ENCODE measurements at places on chromosomes 3 and 15.

- DNase-seq, result no peak
Measured at GRCh38 chr15:88835119-88835518, 31.9 kb downstream of the ACAN start.

DNA sequence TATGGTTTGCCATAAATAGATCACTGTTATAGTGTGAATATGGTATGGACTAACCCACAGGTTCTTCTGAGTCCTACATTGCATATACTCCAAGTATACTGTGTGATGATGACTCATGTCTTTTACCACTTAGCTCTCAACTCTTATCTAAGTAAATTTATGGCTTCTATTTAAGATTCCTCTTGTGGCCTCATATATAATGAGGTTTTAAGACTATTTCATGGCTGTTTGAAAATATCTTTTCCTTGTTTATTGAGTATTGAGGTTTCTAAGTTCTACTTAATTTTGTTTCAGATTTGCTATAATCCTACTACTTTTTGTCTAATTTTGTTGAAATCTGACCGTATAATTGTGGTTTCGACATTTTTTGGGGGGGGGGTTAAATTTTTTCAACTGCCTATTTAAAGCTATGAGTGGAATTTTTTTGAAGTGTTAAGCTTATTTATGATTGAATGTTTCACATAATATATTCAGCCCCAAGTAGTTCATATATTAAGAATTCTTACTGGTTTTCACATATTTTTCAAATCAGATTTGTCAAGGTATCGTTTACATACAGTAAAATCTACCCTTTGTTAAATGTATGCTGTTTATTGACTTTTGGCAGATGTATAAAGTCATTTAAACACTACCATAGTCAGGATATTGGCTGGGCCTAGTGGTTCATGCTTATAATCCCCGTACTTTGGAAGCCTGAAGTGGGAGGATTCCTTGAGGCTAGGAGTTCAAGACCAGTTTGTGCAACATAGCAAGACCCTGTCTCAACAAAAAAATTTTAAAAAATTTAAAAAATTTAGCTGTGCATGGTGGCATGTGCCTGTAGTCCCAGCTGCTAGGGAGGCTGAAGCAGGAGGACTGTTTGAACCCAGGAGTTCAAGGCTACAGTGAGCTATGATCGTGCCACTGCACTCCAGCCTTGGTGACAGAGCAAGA lies 11.7 kb downstream of the SLC25A36 start:
- no peak for DNase-seq

GRCh38 chr15:98746375-98747155 lies 98.2 kb downstream of the IGF1R start:
- no peak for DNase-seq

DNA sequence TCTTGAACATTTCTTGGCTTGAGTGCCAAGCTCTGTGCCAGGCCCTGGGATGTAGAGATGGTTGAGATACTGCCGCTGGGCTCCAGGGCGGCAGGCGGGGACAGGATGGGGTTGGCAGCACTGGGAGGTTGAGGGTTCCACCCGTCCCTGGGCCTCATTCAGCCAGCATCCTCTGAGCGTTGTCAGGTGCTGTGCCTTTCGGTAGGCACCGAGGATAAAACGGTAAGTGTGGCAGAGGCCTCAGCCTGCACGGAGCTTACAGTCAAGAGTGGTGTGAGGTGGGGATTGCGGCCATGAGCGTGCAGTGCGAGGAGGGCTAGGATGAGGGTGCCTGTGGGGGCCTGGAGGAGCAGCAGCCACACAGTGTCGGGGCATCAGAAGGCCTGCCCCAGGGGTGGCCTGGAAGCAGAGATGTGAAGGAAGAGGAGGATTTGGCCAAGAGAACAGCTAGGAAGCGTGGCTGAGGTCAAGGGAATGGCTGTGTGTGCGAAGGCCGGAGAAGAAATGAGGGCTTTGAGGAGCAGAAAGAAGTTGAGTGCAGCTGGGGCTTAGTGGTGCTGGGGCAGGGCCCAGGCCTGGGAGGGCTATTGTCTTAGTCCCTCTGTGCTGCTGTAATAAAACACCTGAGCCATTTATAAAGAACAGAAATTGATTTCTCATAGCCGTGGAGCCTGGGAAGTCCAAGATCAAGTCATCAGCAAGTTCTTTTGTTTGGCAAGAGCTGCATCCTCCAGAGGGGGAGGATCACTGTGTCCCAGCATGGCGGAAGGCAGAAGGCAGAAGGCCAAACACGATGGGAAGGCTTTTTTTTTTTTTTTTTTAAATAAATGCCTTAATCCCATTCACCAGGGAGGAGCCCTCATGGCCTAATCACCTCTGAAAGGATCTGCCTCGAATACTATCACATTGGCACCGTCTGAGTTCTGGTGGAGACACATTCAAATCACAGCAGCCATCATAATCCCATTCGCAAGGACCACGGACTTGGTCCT lies 22.7 kb downstream of the CORO2B start:
- DNase-seq, result no peak

DNA sequence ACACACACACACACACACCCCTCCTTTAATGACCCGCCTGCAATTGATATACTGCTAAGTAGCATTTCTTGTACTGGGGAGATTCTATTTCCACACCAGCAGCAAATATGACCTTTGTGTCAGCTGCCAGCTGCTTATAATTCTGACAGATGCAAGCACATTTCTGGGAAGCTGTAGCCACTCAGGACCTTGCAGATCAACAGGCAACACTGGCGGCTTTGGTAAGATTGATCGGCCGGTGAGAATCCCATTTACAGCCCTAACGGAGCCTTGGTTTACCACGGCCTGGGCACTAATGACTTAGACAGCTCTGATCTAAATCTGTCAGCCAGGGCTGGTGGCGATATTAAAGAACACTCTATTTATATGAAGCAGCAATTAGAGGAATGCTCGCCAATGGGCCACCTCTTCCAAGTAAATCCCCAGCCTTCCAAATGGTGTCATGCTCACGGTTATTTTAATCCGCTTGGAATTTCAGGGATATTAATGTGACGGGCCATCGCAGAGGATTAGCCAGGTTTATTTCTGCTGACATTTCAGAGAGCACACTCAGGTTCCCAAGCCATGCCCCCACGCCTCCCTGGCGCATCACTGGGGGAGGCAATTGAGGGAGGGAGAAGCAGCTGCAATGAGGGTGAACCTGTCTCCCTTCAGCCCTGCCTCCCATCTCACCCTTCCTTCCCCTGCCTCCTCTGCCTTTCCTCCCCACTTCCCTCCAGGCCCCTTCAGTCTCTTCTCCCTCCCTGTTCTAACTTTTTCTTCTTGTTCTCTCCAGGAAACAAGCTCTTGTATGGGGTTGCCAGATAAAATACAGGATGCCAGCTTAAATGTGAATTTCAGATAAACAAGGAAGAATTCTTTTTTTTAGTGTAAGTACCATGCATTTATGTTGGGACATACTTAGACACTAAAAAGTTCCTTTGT lies 287.0 kb downstream of the TLE3 start:
- DNase-seq, result no peak

GRCh38 chr15:82892573-82892972 lies 59.9 kb downstream of the HOMER2 start:
- no peak for DNase-seq

GRCh38 chr3:120192579-120192978 lies 92.4 kb downstream of the GPR156 start:
- no peak for DNase-seq

GRCh38 chr15:63030101-63030551 lies 12.4 kb upstream of the TPM1 start:
- no peak for DNase-seq

- no peak for DNase-seq
Measured at GRCh38 chr3:142940472-142940871, 23.0 kb downstream of the PAQR9 start.

DNA sequence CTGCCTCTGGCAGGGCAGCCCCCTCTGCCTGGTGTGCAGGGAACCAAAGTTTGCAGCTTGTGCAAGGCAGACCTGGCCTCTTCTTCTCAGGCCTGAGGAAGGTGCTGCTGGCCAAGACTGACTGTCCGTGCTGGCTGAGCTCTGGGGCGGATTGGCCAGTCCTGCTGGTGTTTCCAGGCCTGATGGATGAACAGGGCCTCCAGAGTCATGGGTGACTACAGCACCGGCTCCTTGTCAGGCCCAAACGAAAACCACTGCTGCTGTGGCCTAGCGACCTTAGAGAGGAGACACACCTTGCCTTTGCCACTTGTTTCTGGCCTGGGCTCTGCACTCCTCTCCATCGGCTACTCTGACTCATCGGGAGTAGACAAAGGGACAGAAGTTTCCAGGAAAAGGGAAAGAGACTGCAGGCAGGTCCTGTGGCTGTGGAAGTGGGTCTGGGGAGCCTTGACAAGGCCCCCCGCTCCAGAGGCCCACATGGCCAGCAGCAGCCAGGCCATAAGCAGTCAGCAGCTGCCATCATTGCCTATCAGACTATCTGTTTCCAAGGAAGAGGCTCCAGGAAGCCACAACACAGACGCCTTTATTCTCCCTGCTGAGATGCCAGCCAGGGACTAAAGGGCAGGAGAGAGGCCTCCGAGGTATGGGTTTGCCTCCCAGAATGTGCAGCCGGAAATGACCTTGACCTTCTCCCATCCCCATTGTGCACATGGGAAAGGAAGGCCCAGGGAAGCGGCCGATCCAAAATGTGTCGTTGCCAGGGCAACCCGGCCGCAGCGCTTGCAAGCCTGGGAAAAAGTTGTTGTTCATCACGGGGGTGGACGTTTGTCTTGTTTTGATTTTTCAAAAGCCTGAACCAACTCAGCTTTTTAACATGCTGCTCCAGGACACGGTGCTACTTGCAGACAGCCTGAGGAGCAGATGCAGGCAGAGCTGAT lies 160.5 kb downstream of the CHSY1 start:
- no peak for DNase-seq

- DNase-seq, result no peak
Measured at GRCh38 chr3:66603151-66603611, 102.4 kb upstream of the LRIG1 start.

- DNase-seq, result no peak
Measured at GRCh38 chr3:168493412-168494205, 397.9 kb upstream of the GOLIM4 start.

DNA sequence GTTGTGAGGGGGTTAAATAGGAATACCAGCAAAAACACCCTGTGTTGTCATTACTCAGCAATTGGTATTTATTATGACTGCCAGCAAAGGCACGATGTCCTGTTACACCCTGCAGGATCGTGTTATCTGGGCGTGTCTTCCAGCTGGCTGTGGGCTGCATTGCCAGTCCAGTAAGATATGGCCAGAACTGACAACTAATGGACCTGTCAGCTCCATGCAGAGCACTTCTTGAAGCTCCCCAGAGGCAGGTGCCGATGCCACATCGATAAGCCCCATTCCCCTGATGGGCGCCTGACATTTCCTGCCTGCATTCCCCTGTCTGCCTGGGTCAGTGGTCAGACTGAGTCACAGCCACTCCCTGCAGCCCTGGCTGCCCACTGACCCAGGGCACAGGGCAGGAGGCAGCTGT lies 79.7 kb upstream of the RASGRF1 start:
- DNase-seq, result no peak

GRCh38 chr15:40582726-40583246 lies 11.3 kb upstream of the KNL1 start:
- peak; percentile 86 for DNase-seq

DNA sequence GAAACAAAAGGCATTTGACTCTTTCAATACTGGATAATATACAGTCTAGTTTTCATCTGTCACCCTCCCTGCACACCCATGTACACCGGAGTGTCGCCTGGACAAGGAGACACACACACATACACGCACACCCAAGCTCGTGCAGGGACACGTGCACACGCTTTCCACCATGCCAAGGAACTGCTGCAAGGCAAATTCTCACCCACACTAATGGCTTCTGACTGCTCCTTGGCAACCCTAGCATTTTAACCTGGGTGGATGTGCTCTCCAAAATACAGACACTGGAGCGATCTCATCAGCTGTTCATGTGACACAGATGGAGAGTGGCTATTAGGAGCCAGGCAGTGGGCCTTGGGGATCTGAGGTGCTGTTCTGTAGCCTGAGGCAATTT lies 61.6 kb downstream of the MEIS2 start:
- no peak for DNase-seq

DNA sequence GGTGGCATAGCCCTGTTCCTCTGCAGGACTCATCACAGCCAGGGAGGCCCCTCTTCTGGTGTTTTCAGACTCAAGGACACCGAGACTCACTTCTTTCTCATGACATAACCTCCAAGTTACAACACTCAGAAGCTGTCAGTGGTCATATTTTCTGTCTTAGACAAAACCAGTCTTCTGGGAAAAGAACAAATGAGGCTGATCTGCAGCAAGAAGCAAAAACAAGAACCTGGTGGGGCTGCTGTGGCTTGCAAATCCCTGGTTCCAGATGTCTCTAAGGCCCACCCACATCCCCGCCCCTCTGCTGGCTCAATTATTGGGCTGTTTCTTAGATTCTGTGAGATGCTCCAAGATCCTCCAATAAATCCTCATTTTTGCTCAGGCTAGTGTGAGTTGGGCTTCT lies 16.6 kb upstream of the LOXL1 start:
- DNase-seq, result no peak

DNA sequence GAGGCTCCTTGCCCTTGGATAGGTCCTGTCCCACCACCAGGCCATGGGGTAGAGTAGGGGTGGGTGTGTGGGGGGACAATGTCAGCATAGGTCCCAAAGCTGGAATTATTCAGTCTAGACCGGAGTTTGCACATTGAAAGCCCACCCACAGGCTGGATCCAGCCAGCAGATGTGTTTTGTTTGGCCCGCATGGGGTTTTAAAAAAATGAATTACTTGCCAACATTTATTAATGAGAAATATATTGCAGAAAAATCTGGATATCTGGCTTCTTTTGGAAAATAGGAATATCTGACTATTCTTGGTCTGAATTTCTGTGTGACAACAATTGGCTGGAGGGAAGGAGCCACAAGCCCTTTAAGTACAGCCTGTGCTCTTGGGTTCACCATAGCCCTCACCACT lies 17.3 kb upstream of the LRIG1 start:
- no peak for DNase-seq

- no peak for DNase-seq
Measured at GRCh38 chr3:149596134-149596770, 61.6 kb downstream of the WWTR1 start.

Data from left lobe of liver (tissue), 2 donors.